ENCODE measurements at places on chromosomes 11 and 22.

- no peak for DNase-seq
These were observed 348.9 kb upstream of the NCAM1 start for GRCh38 chr11:112612250-112612849.

DNA sequence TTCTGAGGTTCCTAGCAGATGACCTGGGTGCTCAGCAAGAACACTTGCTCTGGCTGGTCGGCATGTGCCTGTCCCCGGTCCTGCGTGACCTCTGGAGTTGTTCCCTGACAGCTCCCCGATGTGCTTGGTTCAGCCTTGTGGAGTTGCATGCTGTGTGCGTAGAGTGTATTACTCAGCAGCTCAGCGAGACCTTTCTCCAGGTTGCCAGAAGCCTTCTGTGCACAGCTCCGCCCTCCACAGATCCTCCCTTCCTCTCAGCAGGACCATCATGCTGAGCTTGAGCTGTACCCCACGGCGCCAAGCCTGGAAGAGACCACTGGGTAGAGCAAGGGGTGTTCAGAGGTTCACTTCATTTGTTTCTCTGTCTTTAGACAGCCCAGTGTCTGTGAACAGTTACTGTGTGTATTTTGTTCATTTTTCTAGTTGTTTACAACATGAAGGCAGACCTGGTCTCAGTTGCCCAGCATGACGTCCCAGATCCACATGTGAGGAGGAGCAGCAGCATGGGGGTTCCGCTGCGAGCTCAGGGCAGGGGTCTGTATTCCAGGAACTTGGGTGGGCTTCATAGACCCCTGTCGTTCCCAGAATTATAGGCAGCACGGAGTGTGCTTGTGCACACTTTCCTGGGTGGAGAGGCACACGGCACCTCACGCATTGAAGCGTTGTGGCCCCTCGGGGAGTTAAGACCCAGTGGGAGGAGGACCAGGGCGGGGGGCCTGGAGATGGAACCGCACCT, 148.6 kb downstream of the IGLL1 start:
- no peak for DNase-seq

GRCh38 chr11:65290448-65291165, 24.1 kb upstream of the CDC42EP2 start:
- no peak for DNase-seq

- no peak for DNase-seq
These were observed 2.7 kb downstream of the TENM4 start for GRCh38 chr11:79437981-79438630.

GRCh38 chr22:19763458-19764298, 3.1 kb downstream of the TBX1 start:
- DNase-seq = no peak

- no peak for DNase-seq
These were observed 5.3 kb upstream of the LRRC10B start for GRCh38 chr11:61503135-61503770.

DNA sequence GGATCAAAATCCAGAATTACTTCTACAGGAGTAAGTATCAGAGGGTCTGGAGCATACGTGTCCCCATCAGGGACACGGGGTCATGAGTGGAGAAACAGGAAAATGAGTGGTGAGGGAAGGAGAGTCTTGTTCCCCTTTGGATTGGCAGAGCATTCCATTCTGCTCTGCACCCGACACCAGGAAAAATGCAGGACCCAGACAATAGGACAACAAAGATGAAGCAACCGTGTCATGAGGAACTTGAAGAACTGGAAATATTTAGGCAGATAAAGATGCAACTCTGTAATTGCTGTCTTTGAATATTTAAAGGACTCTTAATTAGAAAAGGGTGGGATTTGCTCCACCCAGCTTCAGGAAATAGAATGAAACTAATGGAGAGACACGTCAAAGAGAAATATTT, 89.0 kb upstream of the BLID start:
- no peak for DNase-seq

GRCh38 chr11:6736495-6737121, 35.2 kb downstream of the OR2AG2 start:
- DNase-seq = no peak

GRCh38 chr22:26801449-26801848, 144.1 kb downstream of the MIAT start:
- no peak for DNase-seq

- no peak for DNase-seq
These were observed 4.3 kb upstream of the ZBED4 start for GRCh38 chr22:49849161-49850020.

DNA sequence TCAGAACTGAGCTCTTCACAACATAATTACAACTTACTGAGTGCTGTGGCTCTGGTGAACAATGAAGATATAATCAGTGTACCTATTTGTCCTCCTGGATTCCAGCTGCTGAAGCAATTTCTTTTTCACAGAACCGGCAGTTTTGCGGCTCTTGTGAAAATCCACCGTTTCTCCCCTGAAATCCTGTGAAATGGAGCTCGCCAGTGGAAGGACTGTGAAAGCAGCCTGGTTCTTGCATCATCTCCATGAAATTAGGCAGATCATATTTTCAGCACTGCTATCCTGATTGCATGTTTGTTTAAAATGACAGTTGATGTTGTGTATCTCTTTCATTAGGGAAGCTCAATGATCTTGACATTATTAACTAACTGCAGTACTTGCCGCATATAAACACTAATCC, 120.2 kb upstream of the SNX19 start:
- no peak for DNase-seq

DNA sequence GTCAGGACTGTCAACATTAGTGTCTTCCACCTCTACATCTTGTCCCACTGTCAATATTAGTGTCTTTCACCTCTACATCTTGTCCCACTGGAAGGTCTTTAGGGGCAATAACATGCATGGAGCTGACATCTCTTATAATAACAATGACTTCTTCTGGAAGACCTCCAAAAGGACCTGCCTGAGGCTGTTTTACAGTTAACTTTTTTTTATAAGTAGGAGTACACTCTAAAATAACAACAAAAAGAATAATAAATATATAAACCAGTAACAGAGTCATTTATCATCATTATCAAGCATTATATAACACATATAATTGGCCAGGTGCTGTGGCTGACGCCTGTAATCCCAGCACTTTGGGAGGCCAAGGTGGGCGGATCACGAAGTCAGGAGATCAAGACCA, 57.5 kb downstream of the PAK1 start:
- DNase-seq = no peak

- DNase-seq = no peak
These were observed 86.9 kb upstream of the PARVA start for GRCh38 chr11:12290477-12290922.

DNA sequence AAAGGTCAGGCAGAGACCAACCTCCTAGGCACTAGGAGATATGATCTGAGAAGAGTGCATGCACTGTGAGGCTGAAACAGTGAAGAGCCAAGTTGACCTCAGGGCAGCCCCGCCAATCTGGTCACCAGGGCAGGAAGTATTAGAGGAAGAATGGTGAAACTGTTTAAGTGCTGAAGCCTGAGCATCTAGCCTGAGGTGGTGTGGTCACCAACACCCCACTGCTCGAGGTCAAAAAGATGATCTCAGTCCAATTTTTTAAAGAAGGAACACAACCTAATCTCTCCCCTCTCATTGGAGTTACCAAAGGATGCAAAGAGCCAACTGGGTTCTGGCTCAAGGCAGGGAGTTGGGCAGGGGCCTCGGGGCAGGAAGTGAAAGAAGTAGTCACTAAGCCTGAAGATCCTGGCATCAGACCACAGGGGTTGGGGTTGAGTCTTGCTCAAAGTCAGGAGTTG, 4.0 kb downstream of the APBB1 start:
- DNase-seq = no peak

DNA sequence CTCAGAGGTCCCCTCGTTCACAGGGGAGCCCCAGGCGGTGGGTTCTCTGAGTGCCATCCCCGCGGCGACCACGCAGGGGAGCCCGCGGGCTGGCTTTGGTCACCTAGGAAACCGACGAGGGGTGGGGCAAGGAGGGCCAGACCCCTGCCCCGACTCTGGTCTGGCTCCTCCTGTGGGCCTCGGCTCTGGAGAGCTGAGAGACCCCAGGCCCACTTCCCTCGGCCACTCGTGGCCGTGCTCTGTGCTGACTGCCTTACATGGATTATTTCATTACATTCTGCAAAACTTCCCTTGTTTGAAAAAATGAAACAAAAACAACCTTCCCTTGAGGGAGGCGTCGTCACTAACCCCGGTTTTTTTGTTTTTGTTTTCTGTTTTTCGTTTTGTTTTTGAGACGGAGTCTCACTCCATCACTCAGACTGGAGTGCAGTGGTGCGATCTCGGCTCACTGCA, 15.1 kb upstream of the CYTH4 start:
- DNase-seq = peak; percentile 71

DNA sequence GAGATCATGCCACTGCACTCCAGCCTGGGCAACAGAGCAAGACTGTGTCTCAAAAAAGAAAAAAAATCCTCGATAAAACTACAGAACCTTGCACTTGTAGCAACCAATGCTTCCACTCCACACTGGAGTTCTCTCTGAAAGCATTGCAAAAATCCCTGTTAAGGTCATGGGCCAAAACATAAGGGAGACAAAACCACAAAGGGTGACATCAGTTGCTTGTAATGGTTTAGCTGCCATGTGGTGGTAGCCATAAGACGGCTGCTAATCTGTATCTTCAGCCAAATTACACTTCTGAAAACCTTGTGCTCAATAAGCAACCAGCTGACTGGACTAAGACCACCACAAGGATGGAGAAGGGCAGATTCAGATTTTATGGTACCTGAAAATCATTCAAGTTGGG, 20.6 kb upstream of the TPH1 start:
- no peak for DNase-seq

GRCh38 chr11:69280994-69281393, 13.0 kb upstream of the MYEOV start:
- DNase-seq = no peak

DNA sequence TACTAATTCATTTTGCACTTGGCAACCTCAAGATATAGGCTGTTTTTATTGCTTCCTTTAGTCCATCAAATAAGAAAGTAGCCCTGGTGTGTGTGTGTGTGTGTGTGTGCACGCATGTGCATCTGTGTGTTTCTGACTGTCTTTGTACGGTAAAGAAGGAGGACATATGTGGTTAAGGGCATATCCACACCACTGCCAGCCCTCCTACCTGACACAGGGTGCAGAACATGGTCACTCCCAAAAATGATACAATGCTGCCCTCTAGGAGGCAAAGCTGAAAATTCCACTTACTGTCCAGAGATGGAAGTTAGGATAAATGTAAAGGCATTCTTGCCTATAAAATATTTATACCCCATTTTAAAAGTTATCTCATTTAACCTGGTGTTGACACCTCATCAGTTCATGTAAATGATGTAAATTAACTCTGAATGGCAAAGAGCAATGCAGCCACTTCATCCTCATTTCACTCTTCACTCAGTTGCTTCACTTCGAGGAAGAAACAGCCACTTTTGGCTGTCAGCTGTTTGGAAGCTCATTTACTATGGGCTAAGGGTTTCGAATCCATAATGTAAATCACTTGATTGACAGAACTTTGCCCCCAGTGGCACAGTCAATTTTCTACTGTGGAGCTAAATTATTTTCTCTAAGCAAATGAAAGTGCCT, 83.1 kb upstream of the MTNR1B start:
- no peak for DNase-seq

DNA sequence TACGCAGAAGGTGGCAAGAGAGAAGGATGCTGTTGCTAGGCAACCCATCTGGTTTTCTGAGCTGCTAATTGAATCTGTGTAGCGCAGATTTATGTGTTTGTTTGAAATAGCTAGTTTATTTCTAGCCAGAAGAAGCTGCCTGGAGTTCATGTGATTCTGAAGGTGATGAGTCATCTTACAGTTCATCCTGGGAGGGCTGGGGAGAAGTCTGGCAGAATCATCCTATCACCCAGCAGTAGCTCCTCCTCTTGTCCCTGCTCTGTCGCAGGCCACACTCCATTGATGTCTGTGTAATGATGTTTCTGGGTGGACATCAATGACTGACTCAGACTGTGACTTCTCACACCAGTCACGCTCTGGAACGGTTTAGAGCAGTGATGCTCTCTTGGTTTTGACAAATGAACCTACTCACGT, 4.8 kb upstream of the FBXO7 start:
- DNase-seq = no peak

- DNase-seq = no peak
These were observed 7.3 kb upstream of the MYEOV start for GRCh38 chr11:69286374-69287371.

- DNase-seq = no peak
These were observed 10.2 kb upstream of the OOSP4A start for GRCh38 chr11:59953463-59954218.

GRCh38 chr11:47245611-47246357, 2.8 kb downstream of the ACP2 start:
- no peak for DNase-seq
